ENCODE measurements at places on chromosomes 3 and 15.

DNA sequence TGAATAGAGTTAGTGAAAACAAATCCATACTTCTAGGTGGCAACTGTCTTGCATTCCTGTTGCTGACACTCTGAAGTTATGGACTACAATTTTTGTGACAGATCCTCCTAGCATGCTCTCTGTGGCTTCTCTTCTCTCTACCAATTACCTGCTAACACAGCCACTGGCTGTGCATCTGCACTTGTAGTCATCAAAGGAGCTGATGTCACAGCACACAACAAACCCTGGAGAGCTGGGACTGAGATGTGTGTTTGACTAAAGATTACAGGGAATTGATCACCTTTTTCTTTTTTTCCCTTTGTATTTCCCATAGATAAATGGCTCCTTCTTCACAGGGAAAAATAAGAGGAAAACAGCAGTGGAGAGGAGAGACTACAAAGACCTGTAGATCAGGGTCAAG, 278.4 kb upstream of the CCDC54 start:
- DNase-seq, result no peak

GRCh38 chr15:75073197-75073596, 49.8 kb downstream of the PPCDC start:
- peak; percentile 54 for DNase-seq

DNA sequence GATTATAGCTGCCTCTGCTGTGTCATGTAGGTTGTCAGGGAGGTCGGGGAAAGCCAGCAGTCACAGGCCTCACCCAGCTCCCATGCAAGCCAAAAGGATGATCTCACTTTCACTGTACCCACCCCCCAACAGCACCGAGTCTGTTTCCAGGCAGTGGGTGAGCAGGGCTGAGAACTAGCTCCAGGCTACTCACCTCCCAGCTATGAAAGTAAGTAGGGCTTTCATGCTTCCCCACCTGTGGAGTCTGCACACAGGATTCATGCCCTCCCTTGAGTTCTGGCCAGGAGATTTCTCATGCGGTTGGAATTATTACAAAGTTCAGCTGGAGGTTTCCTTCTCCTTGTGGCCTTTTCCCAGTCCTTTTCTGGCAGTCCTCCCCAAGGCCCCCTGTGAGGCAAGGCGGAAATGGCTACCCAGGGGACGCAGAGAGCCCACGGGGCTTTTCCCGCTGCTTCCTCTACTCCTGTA, 356.2 kb downstream of the SV2B start:
- DNase-seq, result no peak

DNA sequence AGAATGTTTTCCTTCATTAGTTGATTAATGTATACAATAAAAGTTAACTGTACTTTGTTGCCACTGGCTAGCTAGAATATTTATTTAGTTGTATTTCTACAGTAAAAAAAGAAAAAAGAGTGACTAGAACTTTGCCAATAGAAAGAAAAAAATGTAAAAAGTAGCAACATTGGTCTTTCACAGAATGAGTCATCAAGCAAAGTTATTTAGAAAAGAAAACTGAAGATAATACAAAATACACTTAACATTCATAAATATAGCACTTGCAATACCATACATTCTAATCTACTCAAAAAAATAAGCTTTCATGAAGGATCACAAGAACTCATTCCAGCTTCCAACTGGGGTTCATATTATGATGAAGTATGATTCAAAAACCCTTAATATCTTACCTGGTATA, 83.4 kb downstream of the AQR start:
- no peak for DNase-seq

DNA sequence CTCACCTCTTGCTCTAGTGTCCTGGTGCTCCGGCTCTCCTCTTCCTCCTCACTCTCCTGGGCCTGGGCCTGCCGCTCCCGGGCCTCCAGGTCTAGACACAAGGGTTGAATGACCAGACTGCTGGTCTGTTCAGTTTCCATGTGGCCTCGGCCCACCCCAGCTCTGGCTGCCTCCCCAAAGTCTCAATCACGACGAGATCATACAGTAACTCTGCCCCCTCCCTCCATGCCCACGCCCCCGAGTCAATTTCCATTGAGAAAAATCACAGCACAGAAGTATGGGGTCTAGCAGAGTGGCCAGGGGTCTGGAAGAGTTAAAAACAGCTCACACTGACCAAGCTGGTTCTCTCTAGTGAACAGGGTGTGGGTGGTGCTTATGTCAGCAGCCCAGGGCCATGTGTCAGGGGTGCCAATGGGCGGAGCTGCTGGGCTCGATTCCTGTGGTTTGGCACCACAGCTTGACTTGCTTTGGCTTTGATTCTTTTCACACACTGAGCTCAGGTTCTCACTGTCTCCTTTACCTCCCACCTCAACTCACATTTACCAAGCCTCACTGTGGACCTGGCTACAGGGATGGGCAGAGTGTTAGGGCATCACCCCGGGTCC, 6.9 kb downstream of the C15orf62 start:
- DNase-seq, result no peak

DNA sequence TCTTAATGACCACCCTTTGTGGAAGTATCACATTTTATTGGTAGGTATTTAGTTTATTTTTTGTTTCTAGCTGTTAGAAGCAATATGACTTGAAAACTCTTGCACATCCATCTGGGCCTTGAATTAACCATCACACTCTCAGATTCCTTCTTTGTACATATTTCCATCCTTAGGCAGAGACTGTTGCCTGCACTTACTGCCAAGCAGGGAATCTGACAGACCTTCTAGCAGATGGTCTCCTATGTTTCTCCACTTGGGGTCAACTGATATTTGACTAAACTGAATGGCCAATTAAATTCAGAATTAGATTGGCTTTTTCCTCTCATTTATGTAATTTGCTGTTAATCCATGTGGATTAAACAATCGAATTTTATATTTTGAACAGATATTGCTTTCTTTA, 324.9 kb upstream of the TGFBR2 start:
- DNase-seq, result no peak

DNA sequence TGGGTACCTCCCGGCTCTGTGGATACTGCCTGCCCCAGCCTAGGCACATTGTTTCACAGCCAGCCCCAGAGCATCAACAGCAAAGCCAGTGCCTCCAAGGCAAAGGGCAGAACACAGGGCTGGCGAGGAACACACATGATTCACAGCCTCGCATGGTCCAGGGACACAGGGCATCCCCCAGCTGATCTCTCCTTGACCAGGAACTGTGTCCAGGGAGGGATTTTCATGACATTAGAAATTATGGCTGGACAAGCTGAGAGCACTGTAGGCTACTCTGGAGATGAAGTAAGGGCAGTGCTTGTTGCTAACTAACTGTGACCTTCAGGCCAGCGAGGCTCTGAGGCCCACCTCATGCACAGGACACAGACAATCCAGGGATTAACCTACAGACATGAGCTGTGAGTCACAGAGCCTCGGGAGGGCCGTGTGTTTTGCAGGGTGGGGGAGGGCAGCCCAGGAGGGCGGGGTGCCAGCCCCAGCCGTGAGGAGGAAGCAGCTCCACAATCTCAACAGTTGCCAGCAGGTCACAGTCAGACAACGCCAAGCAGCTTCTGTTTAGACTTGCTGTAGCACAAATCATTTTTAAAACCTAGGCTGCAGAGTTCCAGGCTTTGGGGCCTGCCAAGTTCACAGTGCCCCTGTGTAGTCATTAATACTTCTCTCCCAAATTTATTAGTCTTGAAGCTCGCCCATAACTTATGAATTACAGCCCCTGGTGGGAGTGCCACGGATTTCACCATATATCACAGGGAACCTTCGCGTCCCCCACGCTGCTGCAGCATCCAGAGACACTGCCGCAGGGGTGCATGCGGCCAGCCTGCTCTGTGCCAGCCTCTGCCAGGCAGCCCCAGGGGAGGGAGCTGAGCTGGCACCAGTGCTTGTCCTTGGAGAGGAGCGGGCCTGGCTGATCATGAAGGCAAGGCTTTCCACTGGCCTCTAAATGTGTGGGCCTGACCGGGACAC, 114.7 kb downstream of the ETFA start:
- DNase-seq, result peak; percentile 54

Data from OCI-M1 (cell line).